DMS79 treated with DMSO at 0.1 percent for 48 hours (cell line): ENCODE measurements at places on chromosomes 5 and 9.
A peak's percentile ranks its signal among the peaks of the same experiment; 100 is the strongest.

- no peak for DNase-seq
Measured at GRCh38 chr9:2403701-2404100, 217.9 kb upstream of the VLDLR start.

DNA sequence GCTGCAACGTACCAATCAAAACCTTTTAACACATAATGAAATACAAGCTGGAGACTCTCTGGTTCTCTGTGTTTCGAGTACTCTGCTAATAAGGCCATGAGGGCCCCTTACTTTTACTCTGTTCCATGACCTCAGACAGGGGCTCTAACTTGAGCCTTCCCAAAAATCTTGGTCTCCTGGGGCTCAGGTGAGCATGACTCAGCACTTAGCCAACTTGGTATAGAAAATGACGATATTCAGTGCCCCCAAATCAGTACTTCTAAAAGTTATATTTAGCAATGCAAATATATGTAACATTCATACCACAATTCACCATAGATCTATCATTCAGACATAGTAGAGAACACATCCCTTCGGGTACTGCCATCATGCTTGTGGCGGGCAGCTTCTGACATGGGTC is 278.9 kb downstream of the EFNA5 start:
- DNase-seq = no peak

GRCh38 chr5:111976705-111977435 is 219.9 kb upstream of the NREP start:
- no peak for DNase-seq

DNA sequence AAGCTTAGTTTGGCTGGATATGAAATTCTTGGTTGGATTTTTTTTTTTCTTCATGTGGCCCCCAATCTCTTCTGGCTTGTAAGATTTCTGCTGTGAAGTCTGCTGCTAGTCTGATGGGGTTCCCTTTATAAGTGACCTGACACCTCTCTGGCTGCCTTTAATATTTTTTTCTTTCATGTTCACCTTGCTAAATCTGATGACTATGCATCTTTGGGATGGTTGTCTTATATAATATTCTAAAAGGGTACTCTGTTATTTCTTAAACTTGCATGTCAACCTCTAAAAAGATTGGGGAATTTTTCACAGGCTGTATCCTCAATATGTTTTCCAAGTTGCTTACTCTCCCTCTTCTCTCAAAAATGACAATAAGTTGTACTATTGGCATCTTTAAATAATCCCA is 500.0 kb downstream of the CAAP1 start:
- no peak for DNase-seq

DNA sequence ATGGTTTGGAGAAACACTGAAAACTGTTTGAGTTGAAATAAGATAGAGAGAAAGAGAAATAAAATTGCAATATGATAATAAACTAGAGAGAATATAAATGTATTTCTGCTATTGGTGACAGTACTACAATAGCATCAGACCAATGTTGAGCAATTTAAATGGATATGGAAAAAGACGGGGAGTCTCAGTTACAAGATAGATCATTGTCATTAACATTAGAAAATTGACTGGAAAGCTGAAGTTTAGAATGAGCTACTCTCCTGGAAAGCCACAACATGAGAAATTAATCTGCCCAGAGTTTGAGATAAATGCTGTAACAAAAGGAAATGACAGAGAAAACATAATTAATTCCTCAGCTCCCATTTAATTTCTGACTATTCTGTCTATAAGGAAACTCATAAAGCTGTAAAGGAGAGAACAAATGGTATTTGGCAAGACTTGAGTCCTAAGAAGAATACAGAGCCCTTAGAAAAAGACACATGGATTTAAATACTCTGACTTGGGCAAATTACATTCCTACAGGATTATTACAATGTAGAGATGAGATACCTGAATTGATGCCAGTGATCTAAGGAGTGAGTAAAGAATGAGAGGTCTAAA is 624.5 kb upstream of the CHD1 start:
- DNase-seq = no peak

DNA sequence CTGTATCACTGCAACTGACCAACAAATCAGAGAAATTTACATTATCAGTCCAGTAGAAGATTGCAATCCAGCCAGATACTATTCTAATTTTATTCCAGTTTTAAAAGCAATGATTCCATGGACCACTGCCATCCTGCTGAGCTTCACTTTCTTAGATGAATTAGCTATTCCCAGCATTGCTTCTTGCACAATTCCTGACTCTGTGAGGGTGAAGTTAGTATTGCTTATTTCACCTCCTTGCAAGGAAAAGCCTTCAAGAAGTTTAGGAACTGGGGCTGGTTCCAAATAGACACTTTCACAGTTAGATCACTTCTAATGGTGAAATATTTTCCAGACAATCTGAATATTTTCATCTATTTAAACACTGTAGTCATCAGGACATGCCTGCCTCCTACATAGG is 338.6 kb upstream of the TNC start:
- no peak for DNase-seq

DNA sequence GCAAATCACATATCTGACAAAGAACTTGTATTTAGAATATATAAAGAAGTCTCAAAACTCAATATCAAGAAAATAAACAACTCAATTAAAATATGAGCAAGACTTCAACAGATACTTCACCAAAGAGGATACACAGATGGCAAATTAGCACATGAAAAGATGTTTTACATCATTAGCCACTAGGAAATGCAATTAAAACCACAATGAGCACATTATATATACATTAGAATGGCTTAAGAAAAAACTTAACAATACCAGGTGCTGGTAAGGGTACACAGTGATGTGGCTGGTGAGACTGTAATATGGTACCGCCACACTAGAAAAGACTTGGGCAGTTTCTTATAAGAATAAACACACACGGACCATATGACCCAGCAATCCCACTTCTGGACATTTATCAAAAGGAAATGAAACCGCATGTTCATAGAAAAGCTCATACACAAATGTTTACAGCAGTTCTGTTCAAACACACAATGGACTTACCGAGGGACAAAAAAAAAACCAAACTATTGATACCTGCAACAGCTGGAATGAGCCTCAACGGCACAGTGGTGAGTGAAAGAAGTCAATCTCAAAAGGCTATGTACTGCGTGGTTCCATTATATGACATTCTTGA is 27.6 kb downstream of the SEMA4D start:
- DNase-seq = no peak

GRCh38 chr9:132182314-132183091 is 20.6 kb downstream of the NTNG2 start:
- no peak for DNase-seq

DNA sequence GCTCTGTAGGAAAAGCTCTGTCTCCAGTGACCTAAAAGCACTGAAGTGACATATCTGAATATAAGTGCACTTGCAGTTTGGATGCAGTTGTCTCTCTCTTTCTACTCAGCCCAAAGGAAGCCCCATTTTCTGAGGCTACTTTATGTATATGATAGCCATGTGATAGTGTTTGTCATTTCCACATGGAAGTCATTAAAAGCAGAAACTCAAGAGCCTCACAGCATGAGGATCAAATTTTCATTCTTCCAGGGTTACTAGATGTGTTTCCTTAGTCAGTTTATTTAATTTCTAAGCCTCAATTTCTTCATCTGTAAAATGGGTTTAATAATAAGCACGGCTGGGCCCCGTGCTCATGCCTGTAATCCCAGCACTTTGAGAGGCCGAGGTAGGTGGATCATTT is 36.7 kb downstream of the RNF44 start:
- no peak for DNase-seq

DNA sequence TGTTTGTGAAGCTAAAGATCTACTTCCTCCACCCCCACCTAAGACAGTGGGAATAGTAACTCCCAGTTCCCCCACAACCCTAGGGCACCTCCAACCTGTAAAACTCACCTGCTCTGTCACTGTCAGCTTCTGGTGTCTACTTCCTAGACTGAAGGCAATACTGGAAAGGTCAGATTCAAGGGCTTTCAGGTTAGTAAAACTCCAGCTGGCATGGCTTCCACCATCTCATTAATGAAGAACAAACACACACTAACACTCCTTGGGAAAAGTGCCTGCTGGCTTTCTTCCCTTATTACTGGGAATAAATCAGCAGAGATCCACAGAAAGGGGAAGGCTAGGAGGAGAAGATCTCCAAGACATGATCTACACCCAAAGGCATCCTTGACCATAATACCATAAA is 109.9 kb downstream of the TMEM174 start:
- DNase-seq = peak; percentile 50

DNA sequence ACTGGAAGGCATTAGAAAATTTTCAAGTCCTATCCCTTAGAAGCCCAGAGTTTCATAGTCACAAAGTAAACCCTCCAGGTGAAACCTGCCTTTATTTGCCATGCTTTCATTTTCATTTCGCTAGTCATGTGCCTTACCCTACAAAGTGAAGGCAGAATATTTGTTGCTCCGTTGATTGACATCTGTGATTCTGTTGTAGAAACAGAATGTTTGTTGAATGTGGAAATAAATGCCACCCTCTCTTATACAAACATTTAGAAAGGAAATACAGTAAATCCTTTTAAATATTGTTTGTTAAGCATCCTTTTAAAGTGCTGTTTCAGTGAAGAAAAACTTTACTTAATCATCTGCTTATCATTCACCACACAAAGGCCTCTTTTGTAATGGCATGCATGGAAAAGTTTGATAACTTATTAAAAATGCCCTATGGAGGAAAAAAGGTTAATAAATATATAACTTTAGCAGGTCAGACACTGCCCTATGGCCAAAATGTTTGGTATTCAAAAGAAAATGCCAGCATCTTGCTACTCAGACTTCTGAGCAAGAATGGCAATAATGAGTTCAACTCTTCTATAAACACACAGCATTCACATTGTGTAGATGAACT is 34.3 kb upstream of the CAST start:
- DNase-seq = no peak

DNA sequence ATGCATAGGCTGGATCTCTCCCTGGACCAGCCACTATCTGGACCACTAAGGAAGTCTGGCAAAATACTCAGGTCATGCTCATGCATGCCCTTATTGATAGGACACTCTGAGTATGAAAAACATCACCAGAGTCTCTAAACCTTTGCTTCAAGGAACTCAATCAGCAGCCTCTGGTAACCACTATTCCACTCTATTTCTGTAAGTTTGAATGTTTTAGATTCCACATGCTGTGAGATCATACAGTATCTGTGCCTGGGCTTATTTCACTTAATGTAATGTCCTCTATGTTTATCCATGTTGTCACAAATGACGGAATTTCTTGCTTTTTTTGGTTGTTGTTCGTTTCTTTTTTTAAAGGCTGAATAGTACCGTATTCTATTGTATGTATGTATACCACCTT is 68.3 kb downstream of the TARS1 start:
- no peak for DNase-seq

DNA sequence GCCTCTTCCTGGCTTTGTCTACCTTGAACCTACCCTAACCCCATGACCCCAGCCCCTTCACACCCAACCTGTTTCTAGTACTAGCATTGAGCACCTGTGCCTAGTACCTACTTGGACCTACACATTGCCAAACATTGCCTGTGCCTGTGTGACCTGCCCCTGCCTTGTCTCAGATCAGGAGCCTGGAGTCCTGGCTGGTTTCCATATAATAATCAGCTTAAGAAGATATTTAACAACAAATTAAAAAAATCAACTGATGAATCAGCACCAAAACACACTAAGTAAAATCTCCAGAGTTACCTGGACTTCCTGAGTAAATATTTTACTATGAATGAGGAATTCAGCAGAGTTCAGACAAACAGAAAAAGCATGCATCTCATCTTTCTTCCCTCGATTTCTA is 17.7 kb downstream of the LPAR1 start:
- DNase-seq = no peak

DNA sequence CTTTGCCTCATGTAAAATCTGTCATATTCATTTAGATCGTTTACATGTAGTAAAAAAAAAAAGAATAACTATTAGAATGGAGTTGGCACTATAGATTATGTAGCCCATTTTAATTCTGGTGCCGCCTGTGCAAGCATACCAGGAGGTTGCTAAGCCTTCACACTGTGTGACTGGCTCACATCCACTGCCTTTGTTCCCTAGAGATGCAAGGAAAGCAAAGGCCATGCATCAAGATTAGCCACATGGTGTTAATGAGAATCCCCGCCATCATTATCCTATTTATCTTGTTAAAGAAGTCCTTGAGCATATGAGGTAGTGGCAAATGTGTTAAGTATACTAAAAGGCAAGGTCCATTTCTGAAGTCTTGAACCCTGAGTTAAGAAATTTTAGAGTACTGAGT is 279.6 kb downstream of the RFX3 start:
- DNase-seq = no peak

GRCh38 chr9:121196389-121196788 is 5.3 kb downstream of the RAB14 start:
- no peak for DNase-seq

- no peak for DNase-seq
Measured at GRCh38 chr9:130426883-130427282, 17.9 kb upstream of the ASS1 start.

GRCh38 chr5:81949462-81949861 is 22.4 kb upstream of the ATG10 start:
- DNase-seq = no peak

- no peak for DNase-seq
Measured at GRCh38 chr5:168123631-168124528, 167.6 kb upstream of the WWC1 start.

DNA sequence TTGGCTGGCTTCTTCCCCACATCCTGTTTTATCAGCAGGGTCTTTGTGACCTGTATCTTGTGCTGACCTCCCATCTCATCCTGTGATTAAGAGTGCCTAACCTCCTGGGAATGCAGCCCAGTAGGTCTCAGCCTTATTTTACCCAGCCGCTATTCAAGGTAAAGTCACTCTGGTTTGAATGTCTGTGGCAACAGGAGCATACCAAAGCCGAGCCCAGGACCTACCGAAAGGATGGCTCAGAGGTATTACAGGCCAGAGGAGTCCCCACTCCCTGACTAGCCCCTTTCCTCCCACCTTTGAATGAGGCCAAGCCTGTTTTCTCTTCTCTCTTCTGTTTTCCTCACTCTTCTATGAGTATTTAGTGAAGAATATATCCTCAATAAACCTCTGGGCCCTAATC is 271.3 kb downstream of the OSTF1 start:
- DNase-seq = no peak

DNA sequence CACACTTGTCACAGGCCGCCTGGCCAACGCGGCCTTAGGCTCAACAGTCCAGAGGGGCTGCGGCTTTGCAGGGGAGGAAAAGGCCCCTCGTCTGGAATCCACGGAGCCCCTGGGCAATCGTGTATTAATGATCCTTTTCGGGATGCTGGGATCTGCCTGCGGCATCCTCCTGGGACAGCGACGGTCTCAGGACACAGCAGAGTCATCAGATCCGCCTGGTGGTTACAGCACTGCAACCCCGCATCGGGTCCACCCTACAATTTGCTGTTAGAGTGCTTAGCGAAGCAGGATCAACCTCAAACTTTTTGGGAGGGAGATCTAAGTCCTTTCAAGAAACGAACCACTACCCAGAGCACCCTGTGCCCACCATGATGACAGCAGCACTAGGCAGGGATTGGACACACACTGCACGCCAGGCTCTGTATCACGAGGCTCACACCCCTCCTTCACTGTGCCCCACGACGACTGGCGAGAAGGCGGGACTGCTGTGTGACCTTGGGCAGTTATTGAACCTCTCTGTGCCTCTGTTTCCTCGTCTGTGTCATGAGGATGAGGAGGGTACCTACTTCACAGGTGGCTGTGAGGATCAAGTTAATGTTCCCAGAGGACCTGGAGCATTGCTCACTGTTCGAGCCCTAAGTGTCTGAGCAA is 100.4 kb upstream of the COL5A1 start:
- DNase-seq = no peak
